ENCODE measurements at places on chromosomes 5 and 9. TPM values are rescaled to one million over a fixed set of nuclear protein-coding genes. Genes with fewer than 3 reads are reported as not detected.

The IER5L gene
- polyA plus RNA-seq: not detected

DNA sequence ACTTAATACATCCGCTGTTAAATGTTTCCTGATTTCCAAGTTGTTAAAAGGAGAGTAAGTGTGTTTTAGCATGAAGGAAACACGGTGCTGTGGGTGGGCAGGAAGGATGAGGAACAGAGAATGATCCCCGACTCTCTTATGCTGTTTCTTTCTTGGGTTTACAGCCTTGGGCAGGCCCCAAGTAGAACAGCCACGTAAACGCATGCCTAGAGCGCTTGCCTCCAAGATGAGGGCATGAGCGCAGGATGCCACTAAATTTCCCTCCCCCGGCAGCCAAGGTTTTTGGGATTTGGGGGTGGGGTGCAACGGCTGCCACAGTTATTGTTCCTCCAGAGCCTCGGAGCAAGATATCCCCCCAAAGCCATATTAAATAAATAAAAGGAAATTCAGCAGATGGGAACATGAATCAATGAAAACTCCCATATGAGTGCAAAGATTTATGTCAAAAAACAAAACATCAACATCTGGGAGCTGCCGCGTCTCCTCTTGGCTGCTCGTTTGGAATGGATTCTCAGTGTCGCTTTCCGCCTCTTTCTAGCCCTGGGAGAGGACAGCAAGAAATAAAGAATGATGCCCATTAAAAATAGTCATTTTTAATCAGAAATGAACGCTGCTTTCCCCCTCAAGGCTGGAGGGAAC is 10.0 kb upstream of the DELE1 start:
- H3K4me3 ChIP-seq: peak overlapping the region; percentile 91
- H3K4me1 ChIP-seq: peaks cover 22% of the 10 kb centered on the region
- DNase-seq: no peak
- H3K36me3 ChIP-seq: no peaks in the 10 kb centered on the region
- H3K27me3 ChIP-seq: peaks cover 14% of the 10 kb centered on the region

DNA sequence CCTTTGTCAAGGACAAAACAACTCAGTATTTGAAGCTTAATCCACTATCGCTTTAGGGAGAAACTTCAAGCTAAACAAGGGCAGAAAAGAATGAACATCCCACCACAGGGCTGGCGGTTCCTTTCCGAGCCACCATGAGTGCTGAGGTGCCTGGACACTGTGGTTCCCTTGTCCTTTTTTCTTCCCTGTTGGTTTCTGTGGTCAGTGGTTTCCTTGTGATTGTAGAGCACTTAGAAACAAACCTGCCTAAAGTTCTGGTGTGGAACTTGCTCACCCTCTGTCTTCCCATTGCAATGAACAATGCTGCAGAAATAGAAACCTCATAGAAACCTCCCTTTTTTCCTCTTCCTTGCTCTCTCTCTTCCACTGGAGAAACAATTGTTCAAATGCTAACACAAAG is 79.3 kb upstream of the TBC1D2 start:
- DNase-seq: no peak
- H3K4me1 ChIP-seq: no peaks in the 10 kb centered on the region
- H3K27me3 ChIP-seq: peaks cover 30% of the 10 kb centered on the region

GRCh38 chr5:2007878-2008501 is 125.3 kb upstream of the IRX4 start:
- peaks cover 12% of the 10 kb centered on the region for H3K27me3 ChIP-seq
- H3K4me3 ChIP-seq: no peak overlapping the region
- no peak for DNase-seq
- no peaks in the 10 kb centered on the region for H3K4me1 ChIP-seq
- H3K27ac ChIP-seq: no peak overlapping the region

The AQP7 gene
- not detected for polyA plus RNA-seq

GRCh38 chr5:74085782-74086181 is 459.8 kb downstream of the ARHGEF28 start:
- DNase-seq: no peak
- no peaks in the 10 kb centered on the region for H3K27me3 ChIP-seq
- H3K4me1 ChIP-seq: no peaks in the 10 kb centered on the region
- no peak overlapping the region for H3K27ac ChIP-seq
- H3K4me3 ChIP-seq: no peak overlapping the region

DNA sequence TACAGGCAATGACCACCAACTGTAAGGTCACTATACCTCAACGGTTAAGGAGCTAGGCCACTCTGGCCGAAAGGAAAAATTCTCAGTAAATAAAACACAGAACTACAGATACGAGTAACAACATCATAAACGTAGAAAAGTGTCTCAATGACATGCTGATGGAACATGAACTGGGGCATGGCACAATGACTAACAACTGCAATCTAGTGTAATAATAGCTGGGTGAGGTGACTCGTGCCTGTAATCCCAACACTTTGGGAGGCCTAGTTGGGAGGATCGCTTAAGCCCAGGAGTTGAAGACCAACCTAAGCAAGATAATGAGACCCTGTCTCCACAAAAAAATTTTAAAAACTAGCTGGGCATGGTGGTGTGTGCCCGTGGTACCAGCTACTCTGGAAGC is 9.8 kb upstream of the RAPGEF6 start:
- H3K27me3 ChIP-seq: no peaks in the 10 kb centered on the region
- no peak for DNase-seq

The FCN2 gene
- not detected for polyA plus RNA-seq

DNA sequence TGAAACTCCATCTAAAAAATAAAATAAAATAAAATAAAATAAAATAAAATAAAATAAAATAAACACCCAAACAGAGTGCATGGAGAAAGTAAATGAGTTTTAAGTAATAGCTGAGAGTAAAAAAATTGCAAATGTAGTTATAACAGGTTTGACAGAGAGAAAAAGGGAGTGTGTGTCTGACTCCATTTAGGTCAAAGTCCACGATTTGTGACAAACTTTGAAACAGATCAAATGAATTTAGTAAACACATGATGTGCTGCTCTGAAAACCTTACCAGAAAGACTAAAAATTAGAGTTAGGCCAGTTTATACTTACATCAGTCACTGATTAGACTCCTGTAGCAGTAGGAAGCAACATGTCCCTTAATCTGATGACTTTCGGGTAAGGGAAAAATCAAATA is 346.6 kb downstream of the PARP8 start:
- H3K27ac ChIP-seq: no peak overlapping the region
- no peaks in the 10 kb centered on the region for H3K36me3 ChIP-seq
- H3K4me1 ChIP-seq: no peaks in the 10 kb centered on the region
- H3K4me3 ChIP-seq: no peak overlapping the region

The SLC6A7 gene
- polyA plus RNA-seq: not detected

GRCh38 chr5:127351418-127351817 is 60.8 kb downstream of the MEGF10 start:
- H3K27me3 ChIP-seq: peaks cover 15% of the 10 kb centered on the region
- no peaks in the 10 kb centered on the region for H3K36me3 ChIP-seq
- no peak for DNase-seq
- H3K4me1 ChIP-seq: no peaks in the 10 kb centered on the region
- no peak overlapping the region for H3K4me3 ChIP-seq
- no peak overlapping the region for H3K27ac ChIP-seq

- H3K4me3 ChIP-seq: no peak overlapping the region
- no peak overlapping the region for H3K27ac ChIP-seq
- DNase-seq: no peak
- no peaks in the 10 kb centered on the region for H3K36me3 ChIP-seq
- H3K4me1 ChIP-seq: no peaks in the 10 kb centered on the region
Measured at GRCh38 chr9:98227883-98228282, 27.6 kb downstream of the TBC1D2 start.

The IFNA21 gene
- not detected for polyA plus RNA-seq
